RCC 7860 (cell line): ENCODE measurements at places on chromosomes 6 and 20.

DNA sequence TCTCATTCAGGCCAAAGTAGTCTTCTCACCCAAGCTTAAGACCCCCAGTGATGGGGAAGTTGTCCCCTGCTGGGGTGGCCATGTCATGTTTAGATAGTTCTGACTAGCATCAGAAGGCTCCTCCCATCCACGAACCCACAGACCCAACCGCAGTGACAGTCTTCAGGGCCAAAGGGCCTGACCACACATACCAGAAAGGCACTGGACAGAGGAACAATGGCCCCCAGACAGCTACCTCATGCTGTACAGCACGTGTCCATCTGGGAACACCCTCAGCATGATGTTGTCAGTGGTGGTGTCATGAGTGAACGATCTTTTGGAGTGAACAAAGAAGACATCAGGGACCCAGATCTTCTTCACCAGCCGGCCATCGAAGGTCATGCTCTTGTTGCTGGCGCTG, 46.3 kb downstream of the GABRR2 start:
- peak; percentile 81 for DNase-seq

DNA sequence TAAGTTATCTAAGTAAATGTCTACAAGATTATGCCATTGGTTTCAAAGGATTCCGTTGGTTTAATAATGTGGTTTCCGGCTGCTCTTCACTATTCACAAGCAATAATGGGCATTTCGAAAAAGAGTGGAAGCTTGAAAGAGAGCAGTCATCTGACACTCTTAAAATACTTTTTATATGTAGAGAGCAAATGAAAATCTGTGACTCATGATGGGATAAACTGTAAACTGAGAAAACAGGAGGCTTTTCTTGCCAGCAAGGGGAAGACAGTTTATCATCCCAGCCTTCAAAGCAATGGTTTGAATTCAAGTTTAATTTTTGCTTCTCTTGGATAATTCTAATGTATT, 145.7 kb downstream of the KHDC1L start:
- peak; percentile 73 for DNase-seq

- DNase-seq = no peak
Observed at GRCh38 chr6:63759605-63760105, 124.1 kb downstream of the PHF3 start.

GRCh38 chr6:90691823-90692222, 105.0 kb upstream of the MAP3K7 start:
- no peak for DNase-seq

GRCh38 chr6:64998204-64998603, 708.8 kb downstream of the EYS start:
- DNase-seq = no peak
